ENCODE measurements at places on chromosomes 12 and 14.

GRCh38 chr14:62694075-62694474, 351.2 kb downstream of the KCNH5 start:
- peak; percentile 88 for DNase-seq

GRCh38 chr12:5432011-5432400, at the start of gene NTF3:
NTF3 (plus strand) TSS chr12:5432108; CDS start chr12:5432325, 217 bp downstream.
- peak; percentile 73 for DNase-seq

GRCh38 chr12:109389146-109389545, 41.4 kb downstream of the MYO1H start:
- DNase-seq: no peak

DNA sequence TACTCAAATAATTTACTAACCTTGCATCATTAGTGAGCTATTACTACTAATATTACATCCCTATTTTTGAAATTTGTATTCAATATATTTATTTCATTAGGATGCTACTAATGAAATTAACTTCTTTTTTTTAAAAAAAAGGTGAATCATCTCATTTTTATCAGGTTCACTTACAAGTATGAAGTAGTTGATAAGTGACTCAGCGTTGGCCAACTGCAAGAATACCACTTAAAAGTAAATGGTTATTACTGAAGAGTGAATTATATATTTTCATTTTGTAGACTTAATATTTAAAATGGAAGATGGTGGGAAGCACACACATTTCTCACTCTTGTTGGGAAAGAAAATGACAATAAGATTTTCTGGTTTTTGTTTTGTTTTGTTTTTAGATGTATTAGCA, 19.6 kb downstream of the OR4N2 start:
- DNase-seq: no peak

- no peak for DNase-seq
These were observed 24.1 kb downstream of the PLEKHG7 start for GRCh38 chr12:92726850-92727249.

DNA sequence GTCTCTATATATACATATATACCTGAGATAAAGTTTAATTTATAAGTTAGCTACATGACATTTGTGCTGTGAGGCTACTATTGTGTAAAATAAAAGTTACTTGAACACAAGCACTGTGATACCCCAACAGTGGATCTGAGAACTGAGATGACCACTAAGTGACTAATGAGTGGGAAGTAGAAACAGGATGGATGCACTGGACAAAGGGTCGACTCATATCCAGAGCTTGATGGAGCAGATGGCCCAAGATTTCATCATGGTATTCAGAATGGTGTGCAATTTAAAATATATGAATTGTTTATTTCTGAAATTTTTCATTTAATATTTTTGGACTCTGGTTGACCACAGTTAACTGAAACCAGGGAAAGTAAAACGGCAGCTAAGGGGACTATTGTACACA, 908.6 kb upstream of the MDGA2 start:
- no peak for DNase-seq

DNA sequence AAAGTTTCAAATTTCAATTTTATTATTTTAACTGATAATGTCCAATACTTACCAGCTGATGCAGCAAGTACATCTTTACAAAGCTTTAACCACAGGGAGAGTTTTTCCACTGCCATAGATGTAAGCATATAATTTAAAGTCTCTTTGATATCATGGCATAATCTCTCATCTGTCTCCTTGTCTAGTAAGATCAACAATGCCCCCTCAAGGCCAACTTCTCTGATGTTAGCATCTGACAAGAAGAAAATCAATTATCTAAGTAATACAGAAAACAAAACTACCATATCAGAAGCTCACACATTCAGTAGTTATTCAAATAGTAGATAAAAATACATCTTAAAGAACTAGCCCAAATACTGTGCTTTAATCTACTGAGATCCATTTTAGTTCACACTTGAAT, 94.2 kb downstream of the HEATR5A start:
- DNase-seq: peak; percentile 17

DNA sequence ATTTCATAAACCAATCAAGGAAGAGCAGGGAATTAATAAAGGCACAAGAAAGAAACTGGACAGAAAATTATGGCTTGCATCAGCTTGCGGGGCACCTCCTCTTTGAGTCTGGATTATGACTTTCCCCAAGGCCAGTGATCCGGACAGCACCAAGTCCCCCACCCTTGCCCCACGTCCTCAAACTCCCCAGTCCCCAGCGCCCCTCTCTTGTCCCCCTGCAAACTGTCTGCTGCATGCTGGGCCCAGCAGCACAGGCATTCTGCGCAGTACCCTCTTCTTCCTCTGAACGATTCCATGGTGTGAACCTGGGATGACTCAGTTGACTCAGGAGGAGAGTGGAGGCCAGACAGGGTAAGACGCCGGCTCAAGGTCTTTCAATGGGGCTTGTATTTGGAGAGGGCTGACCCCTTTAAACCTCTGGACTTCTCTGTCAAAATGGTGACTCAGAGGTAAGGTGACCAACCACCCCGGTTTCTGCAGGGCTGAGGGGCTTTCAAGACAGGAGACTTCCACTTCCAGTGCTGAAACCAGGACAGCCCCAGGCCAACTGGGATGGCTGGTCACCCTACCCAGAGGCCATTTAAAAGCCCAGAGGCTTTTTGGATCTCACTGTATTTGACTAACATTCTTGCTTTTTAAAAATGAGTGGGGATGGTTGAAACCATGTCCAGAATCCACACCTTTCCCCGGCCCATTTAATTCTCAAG, 13.5 kb downstream of the C14orf132 start:
- no peak for DNase-seq

- DNase-seq: no peak
These were observed 155.3 kb downstream of the PDE3A start for GRCh38 chr12:20523658-20524057.

GRCh38 chr14:93073358-93073707, 42.4 kb downstream of the ITPK1 start:
- DNase-seq: no peak

GRCh38 chr14:24339284-24340151, at the start of gene RIPK3:
RIPK3 (minus strand) TSS chr14:24339991; CDS start chr14:24339826, 165 bp downstream.
- DNase-seq: no peak

DNA sequence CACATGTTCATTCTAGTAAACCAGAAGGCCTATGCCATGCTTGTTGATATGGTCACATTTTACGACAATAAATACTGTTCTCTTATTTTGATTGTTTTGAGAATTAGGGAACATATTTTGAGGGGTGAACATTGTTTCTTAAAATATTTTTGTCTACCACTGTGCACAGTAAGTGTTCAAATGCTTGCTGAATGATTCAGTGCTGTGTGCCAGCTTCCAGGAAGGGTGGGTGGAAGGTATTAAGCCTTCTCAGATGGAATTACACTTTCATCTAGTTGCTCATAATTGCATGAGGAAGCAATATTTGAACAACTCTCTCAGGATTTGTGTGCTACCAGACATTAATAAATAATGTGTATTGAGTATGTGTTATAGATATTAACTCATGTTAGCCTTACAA, 15.5 kb upstream of the TMX1 start:
- DNase-seq: peak; percentile 6

DNA sequence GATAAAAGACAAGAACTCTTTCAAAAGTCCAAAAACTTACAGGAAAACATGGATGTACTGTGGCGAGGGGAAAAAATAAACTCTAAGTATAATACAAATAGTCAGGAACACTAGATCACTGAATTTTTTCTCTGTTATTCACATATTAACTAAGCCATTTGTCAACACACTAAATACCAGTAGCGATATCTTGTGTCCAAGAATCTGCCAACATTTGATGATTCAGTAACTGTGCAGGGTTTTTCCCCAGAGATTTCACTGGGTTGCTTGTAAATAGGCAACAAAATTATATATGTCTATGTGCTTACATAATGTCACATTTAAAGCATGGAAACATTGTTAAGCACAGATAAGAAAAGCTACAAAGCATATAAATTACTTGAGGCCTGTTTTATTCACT, 205.9 kb downstream of the KIF21A start:
- peak; percentile 81 for DNase-seq

- DNase-seq: no peak
These were observed 193.6 kb downstream of the KSR2 start for GRCh38 chr12:117774941-117775775.

- no peak for DNase-seq
These were observed 31.0 kb downstream of the JAG2 start for GRCh38 chr14:105137481-105138020.

DNA sequence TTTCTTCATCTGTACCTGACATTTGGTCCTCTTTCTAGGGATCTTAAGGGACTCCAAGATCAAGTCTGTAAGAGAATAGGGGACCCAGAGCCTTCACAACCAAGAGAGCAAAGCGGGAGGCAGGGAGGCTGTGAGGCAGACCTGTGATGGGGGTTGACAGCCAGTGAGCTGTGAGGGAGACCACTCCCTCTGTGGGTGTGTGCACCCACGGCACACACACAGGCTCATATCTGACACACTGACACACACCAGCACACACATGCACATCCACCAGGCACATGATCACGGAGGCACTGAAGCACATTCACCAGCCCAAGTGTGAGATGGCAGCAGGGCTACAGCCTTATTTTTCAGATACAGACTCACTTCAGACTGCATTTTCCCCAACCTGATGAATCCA, 55.2 kb downstream of the SPTB start:
- no peak for DNase-seq

GRCh38 chr14:32683679-32684078, 255.0 kb upstream of the NPAS3 start:
- no peak for DNase-seq

- no peak for DNase-seq
These were observed 8.0 kb downstream of the SLC8A3 start for GRCh38 chr14:70180718-70181117.

- no peak for DNase-seq
These were observed 28.2 kb upstream of the PEX5 start for GRCh38 chr12:7161327-7161726.

DNA sequence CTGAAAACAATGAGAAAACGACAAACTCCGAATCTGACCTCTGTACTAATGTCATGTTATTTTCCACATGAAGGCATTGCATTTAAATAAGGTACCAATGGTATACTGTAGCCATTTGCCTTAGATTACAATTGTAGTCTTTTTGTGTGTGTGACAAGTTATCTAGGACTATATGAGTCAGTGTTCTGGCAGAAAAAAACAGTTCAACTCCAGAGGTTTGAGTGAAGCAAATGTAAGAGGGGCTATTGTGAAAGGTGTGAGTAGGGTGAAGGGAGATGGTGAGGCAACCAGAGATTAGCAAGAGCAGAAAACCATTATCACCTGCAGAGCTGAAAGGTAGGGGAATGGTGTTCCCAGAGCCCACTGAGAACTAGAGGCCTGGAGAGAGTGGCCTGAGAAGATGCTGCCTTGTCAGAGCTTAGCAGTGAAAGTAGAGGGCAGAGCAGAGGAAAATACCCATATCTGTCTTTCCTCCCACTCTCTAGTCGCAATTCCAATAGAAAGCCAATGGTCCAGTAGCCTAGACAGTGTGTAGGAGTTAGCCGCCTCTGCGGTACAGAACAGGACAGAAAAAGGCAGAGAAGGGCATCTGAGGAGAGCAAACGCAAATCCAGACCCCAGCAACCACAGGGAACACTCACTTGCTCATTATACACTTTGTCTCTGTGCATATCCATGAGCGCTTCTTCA, 112.2 kb downstream of the DYRK2 start:
- no peak for DNase-seq

DNA sequence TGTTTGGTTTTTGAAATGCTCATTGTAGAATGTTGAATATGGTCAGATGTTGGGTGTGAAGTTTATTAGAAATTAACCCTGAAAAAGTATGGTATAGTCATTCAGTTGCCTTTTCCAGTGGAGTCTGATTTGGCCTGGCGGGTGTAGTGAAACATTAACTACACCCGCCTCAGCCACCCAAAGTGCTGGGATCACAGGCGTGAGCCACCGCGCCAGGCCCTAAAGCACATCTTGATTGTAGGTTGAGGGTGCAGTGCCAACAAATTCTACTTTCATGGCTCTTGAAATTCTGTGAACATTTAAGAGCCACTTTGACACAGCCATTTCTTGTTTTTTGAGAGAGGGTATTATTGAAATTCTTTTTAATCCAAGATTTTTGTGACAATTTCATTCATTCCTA, 624.9 kb downstream of the DIO2 start:
- DNase-seq: no peak

- no peak for DNase-seq
These were observed 810.5 kb upstream of the LRFN5 start for GRCh38 chr14:40796168-40796567.

DNA sequence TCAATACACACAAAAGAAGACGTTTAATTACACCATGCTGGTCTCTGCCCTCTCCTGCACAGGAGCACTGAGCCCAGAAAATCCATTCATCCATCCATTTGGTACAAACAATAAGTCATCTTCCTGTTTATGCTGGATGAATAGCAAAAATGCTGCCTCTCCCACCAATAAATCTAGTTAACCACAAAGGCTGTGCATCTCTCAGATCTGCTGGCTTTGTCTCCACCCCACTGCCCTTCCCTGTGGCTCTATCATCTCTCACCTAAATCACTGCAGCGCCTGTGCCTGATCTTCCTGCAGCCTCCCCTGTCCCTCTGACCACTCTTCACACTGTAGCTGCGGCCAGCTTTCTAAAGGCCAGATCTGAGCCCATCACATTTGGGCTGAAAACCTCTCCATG, 72.9 kb upstream of the DDX11 start:
- peak; percentile 39 for DNase-seq

DNA sequence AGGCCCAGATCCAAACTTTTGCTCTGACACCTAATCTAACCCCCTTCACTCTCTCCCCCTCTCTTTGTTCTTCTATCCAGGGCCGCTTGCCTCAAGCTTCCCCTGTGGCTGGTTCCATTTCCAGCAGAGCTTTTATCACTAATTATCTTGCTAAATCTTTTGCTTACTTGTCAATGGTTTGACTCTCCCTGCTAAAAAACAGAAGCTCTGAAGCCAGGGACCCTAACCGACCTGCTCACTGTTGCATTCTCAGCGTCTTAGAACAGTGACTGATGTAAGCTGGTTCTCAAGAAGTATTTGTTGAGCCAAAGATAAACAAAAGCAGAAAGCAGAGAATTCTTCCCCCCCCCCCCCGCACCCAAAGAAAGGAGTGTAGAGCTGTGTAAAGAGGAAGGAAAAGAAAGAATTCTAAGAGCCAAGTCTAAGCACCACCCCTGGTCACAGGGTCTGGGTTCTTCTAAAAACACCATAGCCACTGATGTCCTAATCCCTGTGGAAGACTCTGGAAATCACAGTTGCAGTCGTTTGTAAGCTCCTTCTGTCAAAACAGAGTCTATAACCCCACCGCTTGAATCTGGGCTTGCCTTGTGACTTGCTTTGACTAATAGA, 385.8 kb downstream of the MED13L start:
- DNase-seq: no peak

DNA sequence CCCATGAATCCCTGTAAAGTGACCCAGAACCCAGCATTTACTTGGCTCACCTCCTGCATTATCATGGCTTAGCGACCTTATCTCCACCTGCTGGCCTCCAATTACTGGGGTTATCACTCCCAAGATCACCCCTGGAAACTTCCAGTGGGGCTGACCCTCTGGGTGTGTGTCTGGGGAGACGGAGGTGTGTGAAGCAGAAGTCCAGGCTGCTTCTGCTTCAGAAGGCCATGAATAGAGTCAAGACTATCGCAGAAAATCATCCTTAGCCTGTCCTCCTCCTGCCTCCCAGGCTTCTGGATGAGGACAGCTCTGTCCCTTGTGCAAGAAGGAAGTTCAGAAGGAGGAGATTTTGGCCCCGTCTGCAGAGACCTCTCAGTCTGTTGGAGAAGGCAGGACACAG, 408 bp upstream of the KRT72 start:
- no peak for DNase-seq

Data from astrocyte of the hippocampus (primary cell).